ENCODE measurements at places on chromosomes 7 and 10.

- no peak for DNase-seq
Observed at GRCh38 chr10:80491251-80492102, 37.4 kb downstream of the TSPAN14 start.

GRCh38 chr7:82740246-82740848 lies 296.8 kb upstream of the CACNA2D1 start:
- DNase-seq = no peak

- no peak for DNase-seq
Observed at GRCh38 chr7:84393786-84394185, 199.2 kb upstream of the SEMA3A start.

DNA sequence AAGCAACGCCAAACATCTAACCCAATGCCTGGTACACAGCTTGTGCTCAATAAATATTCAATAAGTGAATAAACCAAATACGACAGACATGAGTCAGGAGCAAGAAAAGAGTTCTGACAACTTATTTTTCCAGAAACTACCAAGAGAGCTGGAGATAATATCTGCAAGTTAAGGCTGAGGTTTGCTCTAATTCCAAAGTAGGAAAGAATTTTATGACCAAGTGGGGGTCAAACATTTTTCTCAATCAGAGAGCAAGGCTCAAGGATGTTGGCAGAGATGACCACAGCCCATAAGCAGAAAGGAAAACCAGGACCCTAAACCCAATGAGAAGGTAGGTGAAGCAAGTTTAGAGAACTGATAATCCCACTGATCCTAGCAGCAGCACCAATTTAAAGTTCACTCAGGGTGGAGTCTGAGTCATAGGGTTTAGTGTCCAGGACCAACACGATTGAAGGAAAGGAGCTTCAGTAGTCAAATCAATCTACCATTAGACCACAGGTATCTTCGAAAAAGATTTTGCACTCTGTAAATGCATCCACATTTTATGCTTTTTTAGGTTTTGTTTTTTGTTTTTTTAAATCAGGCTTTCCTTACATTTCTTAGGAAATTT lies 49.3 kb upstream of the KCNIP2 start:
- no peak for DNase-seq

GRCh38 chr10:48453451-48454301 lies 147.2 kb downstream of the MAPK8 start:
- no peak for DNase-seq
